Stimulated activated CD8-positive, alpha-beta memory T cell treated with anti-CD3 and anti-CD28 coated beads, Interleukin-7, amount 100 ng/mL, for 1 hour (primary cell): ENCODE measurements at places on chromosomes 3 and 15.

- DNase-seq = no peak
These were observed 1.2 kb downstream of the B2M start for GRCh38 chr15:44712346-44713005.

GRCh38 chr3:40877631-40878463 lies 321.5 kb upstream of the CTNNB1 start:
- DNase-seq = no peak

DNA sequence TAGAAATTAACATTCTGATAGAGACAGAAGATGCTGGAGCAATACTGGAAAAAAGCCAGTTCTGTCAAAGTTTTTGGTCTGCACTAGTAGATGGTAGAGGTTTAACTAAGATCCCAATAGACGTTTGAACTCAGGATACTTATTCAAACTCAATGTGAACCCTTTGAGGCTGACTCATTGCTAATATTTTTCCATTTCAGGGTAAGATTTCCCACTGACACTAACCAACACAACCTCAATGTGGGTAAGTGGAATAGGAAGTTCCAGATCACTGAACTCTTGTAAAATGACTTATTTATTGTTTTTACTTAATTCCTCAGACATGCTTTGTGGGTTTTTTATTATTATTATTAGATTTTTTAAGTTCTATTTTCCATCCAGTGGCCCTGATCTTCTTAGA lies 1024.8 kb downstream of the EPHA3 start:
- DNase-seq = no peak

- DNase-seq = no peak
These were observed 347.7 kb downstream of the PLCL2 start for GRCh38 chr3:17232442-17232841.

GRCh38 chr3:13138833-13139145 lies 65.6 kb upstream of the IQSEC1 start:
- no peak for DNase-seq

GRCh38 chr3:3170998-3171397 lies 8.5 kb downstream of the CRBN start:
- no peak for DNase-seq

DNA sequence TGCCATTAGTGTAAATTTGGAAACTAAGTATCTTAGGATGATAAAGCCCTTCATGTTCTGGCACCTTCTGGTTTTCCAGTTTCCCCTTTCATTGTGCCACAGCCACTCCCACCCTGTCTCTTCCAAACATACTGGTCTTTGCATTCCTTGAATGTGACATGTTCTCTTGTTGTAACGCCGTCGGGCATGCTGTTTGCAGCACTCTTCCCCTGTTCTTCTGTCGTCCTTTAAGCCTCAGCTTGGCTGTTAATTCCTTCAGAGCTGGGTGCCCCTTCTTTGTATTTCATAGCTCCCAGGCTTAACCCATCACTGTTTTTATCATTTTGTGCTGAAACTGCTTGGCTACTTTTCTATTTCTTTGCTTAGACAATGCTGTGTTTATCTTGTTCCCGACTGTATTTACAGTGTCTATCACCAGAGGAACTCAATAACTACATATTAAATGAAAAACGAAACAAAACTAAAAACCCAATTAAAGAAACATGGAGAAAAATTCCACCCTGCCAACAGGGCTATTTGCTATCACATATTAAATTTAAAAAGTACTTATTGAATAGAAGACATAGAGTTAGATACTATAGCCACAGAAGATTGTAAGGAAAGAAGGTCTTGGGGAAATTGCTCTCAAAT lies 95.4 kb upstream of the KCNAB1 start:
- DNase-seq = no peak

DNA sequence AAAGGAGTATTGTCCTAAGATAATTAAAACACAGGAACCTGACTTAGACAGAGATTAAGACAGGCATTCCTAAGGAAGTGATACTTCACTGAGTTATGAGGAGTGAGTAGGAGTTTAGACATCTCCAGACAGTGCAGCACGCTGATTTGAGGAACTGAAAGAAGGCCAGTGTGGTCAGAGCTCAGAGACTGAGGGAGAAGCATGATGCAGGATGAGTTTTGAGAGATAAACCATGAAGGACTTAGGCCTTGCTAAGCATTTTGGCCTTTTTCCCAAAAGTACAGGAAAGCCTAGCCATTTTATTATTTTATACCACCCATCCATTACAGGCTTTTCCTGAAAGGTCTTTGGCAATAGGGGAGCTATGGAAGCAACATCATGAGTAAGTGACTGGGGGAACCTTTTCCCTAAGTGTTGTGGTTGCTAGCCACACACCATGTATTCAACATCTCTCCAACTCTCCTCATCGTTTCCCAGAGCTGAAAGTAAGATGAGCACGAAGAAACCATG lies 375.6 kb upstream of the TPRG1 start:
- no peak for DNase-seq

- no peak for DNase-seq
These were observed 7.2 kb downstream of the APBA2 start for GRCh38 chr15:28892789-28893610.

- DNase-seq = no peak
These were observed 152.8 kb upstream of the GOLGA6L4 start for GRCh38 chr15:84082739-84083138.

DNA sequence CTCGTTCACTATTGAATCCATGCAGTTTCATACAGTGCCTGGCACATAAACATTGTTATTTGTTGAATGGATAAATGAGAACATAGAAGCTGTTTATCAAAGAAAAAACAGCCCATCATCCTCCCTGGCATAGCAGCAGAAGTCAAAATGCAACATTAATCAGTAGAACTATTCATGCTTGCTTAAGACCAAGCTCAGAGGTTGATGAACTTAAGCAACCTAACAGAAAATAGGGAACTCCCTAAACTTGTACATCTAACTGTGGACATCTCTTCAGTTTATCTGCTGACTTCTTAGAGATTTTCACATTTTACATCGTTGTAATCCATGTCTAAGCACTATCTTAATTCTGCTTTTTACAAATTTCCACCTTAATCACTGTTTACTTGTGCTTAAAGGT lies 29.2 kb downstream of the SENP8 start:
- no peak for DNase-seq

DNA sequence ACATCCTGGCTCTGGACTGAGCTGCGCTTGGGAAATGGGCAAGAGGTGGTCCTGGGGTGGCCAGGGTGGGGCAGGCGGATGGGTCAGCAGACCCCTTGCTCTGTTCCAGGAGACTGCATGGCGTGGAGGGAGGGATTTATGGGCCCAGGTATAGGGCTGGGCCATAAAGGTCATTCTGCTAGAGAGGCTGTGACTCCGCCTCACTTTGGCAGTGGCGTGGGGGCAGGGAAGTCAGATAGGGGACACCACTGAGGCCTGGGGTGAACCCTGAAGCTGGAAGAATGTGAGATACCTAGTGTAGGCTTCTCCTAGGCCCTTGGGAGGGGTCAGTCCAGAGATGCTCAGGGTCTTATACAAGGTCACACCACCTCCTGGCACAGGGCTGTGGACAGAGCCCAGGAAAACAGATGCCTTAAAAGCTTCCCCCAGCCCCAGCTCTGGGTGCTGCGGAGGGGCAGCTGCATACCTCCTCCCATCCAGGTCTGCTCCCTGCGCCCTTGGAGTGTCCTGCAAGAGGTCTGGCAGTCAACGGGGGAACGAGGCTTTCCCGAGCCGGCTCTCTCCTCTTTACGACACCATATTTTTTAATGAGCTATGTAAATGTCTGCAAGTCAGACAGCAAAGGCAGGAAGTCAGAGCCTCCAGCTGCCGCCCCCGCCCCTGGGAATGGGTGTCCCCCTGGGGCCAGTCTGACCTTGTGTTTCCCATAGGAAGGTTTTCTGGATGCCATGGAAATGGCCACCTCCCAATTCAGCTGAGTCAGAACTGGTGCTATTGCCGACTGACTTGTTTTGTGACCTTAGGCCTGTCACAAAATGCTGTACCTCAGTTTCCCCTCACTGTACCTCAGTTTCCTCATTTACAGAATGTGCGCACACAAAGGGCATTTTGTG lies 26.3 kb downstream of the LINGO1 start:
- DNase-seq = no peak

GRCh38 chr3:77254967-77255831 lies 215.3 kb downstream of the ROBO2 start:
- no peak for DNase-seq

GRCh38 chr3:90062016-90062415 lies 954.6 kb downstream of the EPHA3 start:
- no peak for DNase-seq

DNA sequence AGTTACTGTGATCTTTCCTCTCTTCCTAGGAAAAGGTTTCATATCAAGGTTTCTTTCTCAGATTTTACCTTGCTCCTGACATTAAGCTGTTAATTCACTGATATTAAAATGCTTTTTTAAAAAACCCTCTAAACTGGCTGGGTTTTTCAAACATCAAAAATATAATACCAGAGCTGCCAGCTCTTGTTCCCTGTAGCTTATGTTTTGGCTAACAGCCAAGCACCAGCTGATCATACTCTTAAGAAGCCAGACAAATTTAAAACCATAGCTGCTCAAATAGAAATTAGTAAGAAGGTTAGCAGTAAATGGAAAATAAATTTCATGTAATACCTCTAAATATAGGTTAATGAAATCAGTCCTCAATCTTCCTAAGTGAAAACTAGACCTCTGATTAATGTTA lies 657.5 kb downstream of the GRM7 start:
- DNase-seq = no peak

- no peak for DNase-seq
These were observed 63.8 kb downstream of the CPN2 start for GRCh38 chr3:194287374-194287773.

- DNase-seq = no peak
These were observed 66.1 kb downstream of the TPRA1 start for GRCh38 chr3:127524296-127524896.

GRCh38 chr15:55552926-55553325 lies 35.2 kb downstream of the PYGO1 start:
- DNase-seq = no peak

GRCh38 chr3:33716227-33716626 lies 1.8 kb downstream of the CLASP2 start:
- DNase-seq = no peak

- DNase-seq = no peak
These were observed 262.3 kb downstream of the EPHA6 start for GRCh38 chr3:97076673-97077072.

GRCh38 chr15:48282216-48282615 lies 49.0 kb upstream of the DUT start:
- no peak for DNase-seq

DNA sequence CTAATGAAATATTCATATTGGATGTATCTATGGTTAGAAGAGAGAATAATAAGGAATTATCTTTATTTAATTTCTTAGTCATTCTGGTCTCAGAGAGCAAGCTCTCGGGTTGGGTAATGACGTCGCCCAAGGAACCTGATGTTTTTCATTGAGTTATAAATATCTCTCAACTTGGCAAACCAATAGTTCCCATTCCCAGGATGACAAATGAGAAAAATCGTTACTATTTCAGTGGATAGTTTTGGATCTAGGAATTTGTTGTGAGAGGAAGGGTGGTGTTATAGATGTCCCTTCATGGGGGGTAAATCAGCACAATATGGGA lies 162.9 kb upstream of the NR2E3 start:
- DNase-seq = no peak

DNA sequence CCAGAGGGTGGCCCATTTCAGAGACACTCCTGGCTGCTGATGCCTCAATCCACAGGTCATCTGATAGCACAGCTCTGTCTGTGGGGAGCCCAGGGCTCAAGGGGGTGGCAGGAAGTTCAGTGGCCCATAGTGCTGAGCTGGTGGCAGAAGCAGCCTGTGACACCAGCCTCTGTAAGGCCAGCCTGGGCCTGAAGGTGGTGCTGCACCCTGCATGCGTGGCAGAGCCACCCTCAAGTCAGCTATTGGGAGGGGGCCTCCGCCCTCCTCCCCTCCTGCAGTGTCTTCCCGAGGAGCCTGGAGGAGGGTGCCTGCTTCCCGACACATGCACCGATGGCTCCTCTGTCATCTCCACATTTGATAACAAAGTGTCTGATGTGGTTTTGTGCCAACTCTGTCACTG lies 3.0 kb downstream of the PLA1A start:
- DNase-seq = no peak

GRCh38 chr15:85956532-85957275 lies 123.0 kb upstream of the AGBL1 start:
- DNase-seq = no peak

DNA sequence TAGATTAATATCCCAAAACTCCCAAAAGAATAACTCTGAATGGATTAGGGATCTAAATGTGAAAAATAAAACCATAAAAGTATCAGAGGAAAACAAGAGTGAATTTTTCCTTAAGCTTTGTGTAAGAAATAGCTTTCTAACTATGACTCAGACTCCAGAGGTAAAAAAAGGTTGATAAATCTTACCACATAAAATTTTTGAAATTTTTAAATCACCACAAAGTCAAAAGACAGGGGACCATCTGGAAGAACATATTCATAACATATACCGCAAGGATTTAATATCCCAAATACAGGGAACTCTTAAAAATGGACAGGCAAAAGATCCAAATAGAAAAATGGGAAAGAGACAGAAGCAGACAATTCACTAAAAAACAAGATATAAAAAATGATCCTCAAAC lies 145.0 kb downstream of the ARNT2 start:
- no peak for DNase-seq

- no peak for DNase-seq
These were observed at the start of gene LSAMP for GRCh38 chr3:116445311-116445841. Gene LSAMP, minus strand, starts transcription at chr3:116445487.

GRCh38 chr15:64634576-64635498 lies 140.6 kb downstream of the RBPMS2 start:
- DNase-seq = no peak

DNA sequence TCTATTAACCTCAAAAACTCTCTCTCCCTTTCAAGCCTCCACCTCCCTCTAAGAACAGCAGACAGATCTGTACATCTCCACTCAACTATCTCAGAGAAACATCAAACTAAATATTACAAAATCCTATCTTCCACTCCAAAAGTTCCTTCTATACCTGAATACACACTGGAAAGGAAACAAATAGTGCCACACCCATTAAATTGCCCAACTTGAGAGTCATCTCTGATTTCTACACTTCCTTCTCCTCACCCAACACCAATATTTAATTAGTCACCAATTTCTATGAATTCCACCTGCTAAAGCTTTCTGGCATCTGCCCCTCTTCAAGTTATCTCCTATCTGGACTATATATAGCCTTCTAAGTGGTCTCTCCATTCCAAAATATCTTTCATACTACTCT lies 65.8 kb downstream of the PEAK1 start:
- no peak for DNase-seq

- DNase-seq = no peak
These were observed 52.4 kb downstream of the BOC start for GRCh38 chr3:113263778-113264177.

GRCh38 chr15:84638103-84638502 lies 16.0 kb downstream of the WDR73 start:
- DNase-seq = no peak

- no peak for DNase-seq
These were observed 38.6 kb upstream of the TJP1 start for GRCh38 chr15:29860872-29861271.

- DNase-seq = no peak
These were observed at the start of gene TMC3 for GRCh38 chr15:81373775-81374395. Gene TMC3, minus strand, starts transcription at chr15:81374213. Its CDS starts 136 bp downstream, at chr15:81374077.

- DNase-seq = no peak
These were observed 29.7 kb downstream of the USP13 start for GRCh38 chr3:179682426-179683080.
